ENCODE measurements at places on chromosomes 3 and 15. TPM values are rescaled to one million over a fixed set of nuclear protein-coding genes. Genes with fewer than 3 reads are reported as not detected.

CCR1 gene
- not detected for total RNA-seq

RBMS3 gene
- total RNA-seq: 49.6 TPM

GOLGA8M gene
- total RNA-seq: not detected

STAC gene
- 0.57 TPM for total RNA-seq

C3orf70 gene
- 0.67 TPM for total RNA-seq

EID1 gene
- 242 TPM for total RNA-seq

ABHD17C gene
- 8.6 TPM for total RNA-seq

C2CD4A gene
- 1.2 TPM for total RNA-seq

GP9 gene
- total RNA-seq: not detected

TUSC7 gene
- total RNA-seq: not detected

DNAJA4 gene
- 3.7 TPM for total RNA-seq

EFCAB12 gene
- total RNA-seq: under 0.01 TPM

ACTR8 gene
- total RNA-seq: 27.4 TPM

CCNB2 gene
- total RNA-seq: 22.5 TPM

NEK11 gene
- total RNA-seq: 2.9 TPM

WDR53 gene
- total RNA-seq: 6.2 TPM

A4GNT gene
- total RNA-seq: not detected

TERC gene
- 245 TPM for total RNA-seq

TRH gene
- total RNA-seq: not detected

TGM5 gene
- total RNA-seq: not detected

AADACL2 gene
- total RNA-seq: not detected

DPPA4 gene
- total RNA-seq: not detected

GTF2E1 gene
- total RNA-seq: 24.9 TPM

ADPGK gene
- 48.7 TPM for total RNA-seq

CD276 gene
- total RNA-seq: 95.7 TPM

SLC22A14 gene
- 0.10 TPM for total RNA-seq

ALCAM gene
- total RNA-seq: 137 TPM

GOLGA6B gene
- not detected for total RNA-seq

RPP25 gene
- total RNA-seq: 23.2 TPM

GUCA1C gene
- not detected for total RNA-seq

SLC28A1 gene
- total RNA-seq: not detected

TGM4 gene
- 0.33 TPM for total RNA-seq

LYZL4 gene
- not detected for total RNA-seq

CCR5 gene
- total RNA-seq: not detected

RHOA gene
- total RNA-seq: 712 TPM

TMEM42 gene
- total RNA-seq: 5.7 TPM

LSAMP gene
- 0.10 TPM for total RNA-seq

CLDN16 gene
- total RNA-seq: under 0.01 TPM

IQCF5 gene
- not detected for total RNA-seq

DISP2 gene
- under 0.01 TPM for total RNA-seq

UBAP1L gene
- total RNA-seq: 1.6 TPM

RBP2 gene
- not detected for total RNA-seq

TMEM108 gene
- 0.10 TPM for total RNA-seq

KNL1 gene
- total RNA-seq: 11.8 TPM

SATB1 gene
- total RNA-seq: 8.7 TPM

RNU5B-1 gene
- total RNA-seq: not detected

HCN4 gene
- total RNA-seq: not detected

RTP4 gene
- total RNA-seq: 2.0 TPM

MYRIP gene
- 17.2 TPM for total RNA-seq

GMNC gene
- total RNA-seq: 0.29 TPM

ZNF385D gene
- 0.33 TPM for total RNA-seq

CHDH gene
- 0.10 TPM for total RNA-seq

CCDC80 gene
- total RNA-seq: 12.7 TPM

All from vein endothelial cell (primary cell).